Erythroblast (primary cell): ENCODE measurements at places on chromosomes 2 and 18.

GRCh38 chr2:65486802-65487201, 54.4 kb upstream of the SPRED2 start:
- DNase-seq, result no peak

- no peak for DNase-seq
These were observed 1043.3 kb upstream of the PIK3C3 start for GRCh38 chr18:40911582-40912254.

- no peak for DNase-seq
These were observed 262.5 kb downstream of the CDH20 start for GRCh38 chr18:61595615-61596251.

DNA sequence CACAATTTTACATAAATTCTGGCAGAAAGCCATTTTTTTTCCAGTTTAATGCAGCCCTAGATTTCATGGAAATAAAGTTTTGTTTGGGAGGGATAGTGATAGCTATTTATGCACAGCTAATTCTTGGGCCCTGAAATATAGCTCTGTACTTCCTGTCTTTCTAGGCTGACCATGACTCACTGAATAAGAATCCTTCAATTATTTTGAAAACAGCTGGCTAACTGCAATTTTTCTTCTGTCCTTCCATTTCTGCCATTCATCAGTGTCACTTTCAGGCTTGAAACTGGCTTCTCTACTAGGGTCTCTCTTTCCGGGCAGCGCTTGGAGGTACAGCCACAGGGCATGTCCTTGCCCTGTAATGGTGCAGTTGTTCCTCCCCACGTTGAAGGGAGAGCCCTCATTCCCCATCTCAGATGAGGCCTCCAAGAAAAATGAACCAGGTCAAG, 97.1 kb upstream of the TMEM178A start:
- no peak for DNase-seq

GRCh38 chr2:224944707-224945547, 97.3 kb downstream of the DOCK10 start:
- no peak for DNase-seq

GRCh38 chr2:238793306-238793705, 54.6 kb upstream of the TWIST2 start:
- DNase-seq, result no peak

DNA sequence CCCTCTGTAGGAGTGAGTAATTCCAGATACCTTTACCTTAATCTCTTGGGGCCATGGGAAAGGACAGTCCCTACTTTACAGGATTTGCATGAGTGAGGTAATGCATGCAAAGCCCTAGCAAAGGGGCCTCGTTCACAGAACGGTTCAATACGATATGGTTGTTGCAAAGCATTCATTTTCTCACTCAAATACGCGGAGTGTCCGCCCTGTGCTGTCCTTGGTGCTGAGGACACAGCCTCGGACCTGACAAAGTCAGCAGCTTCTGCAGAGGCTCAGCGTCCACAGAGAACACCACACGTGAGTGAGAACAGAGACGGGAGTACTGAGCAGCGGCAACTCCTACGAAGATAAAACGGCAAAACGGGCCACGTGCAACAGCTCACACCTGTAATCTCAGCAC, 125.7 kb downstream of the EIPR1 start:
- no peak for DNase-seq

DNA sequence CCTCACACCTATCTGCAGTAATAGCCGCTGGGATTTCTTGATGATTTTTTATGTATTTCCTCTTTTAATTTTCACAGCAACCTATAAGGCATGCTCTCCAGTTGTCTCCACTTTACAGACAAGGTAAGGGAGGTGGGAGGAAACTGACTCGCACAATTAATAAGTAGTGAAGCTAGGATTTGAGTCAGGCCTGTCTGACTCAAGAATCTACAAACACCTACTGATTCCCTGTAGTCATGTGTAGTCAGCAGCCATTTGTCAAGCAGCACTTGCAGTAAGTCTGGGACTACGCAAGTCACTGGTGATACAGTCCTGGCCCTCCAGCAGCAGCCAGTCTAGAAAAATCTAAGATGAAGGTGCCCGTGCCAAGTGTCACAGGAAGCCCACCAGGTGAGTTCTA, 193.6 kb upstream of the PKDCC start:
- no peak for DNase-seq

DNA sequence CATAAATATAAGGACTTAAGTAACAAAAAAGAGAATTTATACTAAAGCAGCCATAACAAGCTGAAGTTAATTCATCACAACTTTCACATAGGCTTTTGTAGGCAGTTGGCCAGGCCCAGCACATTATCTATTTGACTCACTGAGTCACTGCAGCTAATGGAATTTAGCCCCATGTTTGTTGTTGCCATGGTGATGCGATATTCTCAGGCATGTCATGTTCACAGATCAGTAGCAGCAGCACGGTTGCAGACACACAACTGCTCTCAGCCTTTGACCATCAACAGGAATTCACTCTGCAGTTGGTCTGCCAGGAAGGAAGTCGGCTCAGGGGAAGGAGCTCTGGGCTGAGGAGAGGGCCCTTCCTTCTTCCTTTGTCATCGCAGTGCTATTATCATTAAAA, 639.8 kb downstream of the TMEM182 start:
- DNase-seq, result no peak

- DNase-seq, result no peak
These were observed 39.4 kb downstream of the METAP1D start for GRCh38 chr2:172039011-172039704.

- DNase-seq, result no peak
These were observed 91.6 kb downstream of the ASB1 start for GRCh38 chr2:238518172-238518820.

DNA sequence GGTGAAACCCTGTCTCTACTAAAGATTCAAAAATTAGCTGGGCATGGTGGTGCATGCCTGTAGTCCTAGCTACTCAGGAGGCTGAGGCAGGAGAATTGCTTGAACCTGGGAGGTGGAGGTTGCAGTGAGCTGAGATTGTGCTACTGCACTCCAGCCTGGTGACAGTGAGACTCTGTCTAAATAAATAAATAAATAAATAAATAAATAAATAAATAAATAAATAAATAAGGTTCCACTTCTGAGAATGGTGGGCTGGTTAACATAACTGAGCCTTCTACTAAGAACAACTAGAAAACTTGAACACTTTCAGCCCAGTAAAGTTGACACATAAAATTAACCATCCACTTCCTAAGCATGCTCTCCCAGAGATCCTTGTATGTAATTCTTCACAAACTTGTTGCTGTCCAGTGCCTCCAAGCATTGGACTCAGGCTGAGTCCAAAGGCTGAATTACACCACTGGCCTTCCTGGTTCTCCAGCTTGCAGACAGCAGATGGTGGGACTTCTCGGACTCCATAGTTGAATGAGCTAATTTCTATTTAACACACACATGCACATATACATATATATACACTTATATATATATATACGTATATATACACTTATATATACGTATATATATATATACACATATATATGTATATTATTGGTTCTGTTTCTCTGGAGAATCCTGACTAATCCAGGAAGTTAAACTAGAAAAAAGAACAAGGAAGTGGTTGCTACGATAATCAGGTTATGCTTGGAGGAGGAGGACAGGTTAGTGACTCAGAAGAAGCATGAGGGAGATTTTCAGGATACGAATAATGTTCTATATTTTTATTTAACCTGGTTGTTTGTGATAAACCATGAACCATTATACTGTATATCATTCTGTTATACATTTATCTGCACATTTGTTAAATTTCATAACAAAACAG, 348.8 kb downstream of the METTL4 start:
- no peak for DNase-seq

GRCh38 chr2:240619506-240620148, 5.7 kb upstream of the GPR35 start:
- DNase-seq, result no peak

GRCh38 chr18:76018210-76018609, 476.8 kb downstream of the ZNF516 start:
- DNase-seq, result no peak

- DNase-seq, result no peak
These were observed 6.4 kb downstream of the MARS2 start for GRCh38 chr2:197711578-197711977.

- no peak for DNase-seq
These were observed 107.7 kb downstream of the SCG2 start for GRCh38 chr2:223494496-223494895.

- DNase-seq, result no peak
These were observed 30.2 kb downstream of the ITGB1BP1 start for GRCh38 chr2:9392898-9393765.

- no peak for DNase-seq
These were observed 8.4 kb downstream of the TPRKB start for GRCh38 chr2:73728711-73729110.

- no peak for DNase-seq
These were observed 96.0 kb downstream of the TFCP2L1 start for GRCh38 chr2:121189011-121189410.

- DNase-seq, result no peak
These were observed 222.4 kb upstream of the NCKAP5 start for GRCh38 chr2:133790711-133791110.

GRCh38 chr2:177530561-177530960, 138.0 kb downstream of the AGPS start:
- peak; percentile 19 for DNase-seq

GRCh38 chr2:162574615-162575452, 230.9 kb downstream of the GCA start:
- no peak for DNase-seq

DNA sequence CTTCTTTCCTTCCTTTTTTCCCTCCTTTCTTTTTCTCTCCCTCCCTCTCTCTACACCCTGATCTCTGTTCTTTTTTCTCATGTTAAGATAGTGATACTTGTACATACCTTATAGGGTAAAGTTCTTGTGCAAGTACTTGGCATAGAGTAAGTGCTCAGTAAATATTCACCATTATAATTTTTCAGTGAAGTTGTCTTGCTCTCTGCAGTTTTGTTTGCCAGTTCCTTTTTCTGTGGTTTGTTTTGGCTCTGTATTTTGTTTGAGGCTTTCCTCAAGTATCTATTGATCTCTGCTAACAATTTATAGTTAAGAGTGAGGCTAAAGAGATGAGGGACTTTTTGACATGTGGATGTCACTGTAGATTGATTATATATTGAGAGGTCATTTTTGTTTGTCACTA, 48.0 kb downstream of the MTX2 start:
- no peak for DNase-seq

DNA sequence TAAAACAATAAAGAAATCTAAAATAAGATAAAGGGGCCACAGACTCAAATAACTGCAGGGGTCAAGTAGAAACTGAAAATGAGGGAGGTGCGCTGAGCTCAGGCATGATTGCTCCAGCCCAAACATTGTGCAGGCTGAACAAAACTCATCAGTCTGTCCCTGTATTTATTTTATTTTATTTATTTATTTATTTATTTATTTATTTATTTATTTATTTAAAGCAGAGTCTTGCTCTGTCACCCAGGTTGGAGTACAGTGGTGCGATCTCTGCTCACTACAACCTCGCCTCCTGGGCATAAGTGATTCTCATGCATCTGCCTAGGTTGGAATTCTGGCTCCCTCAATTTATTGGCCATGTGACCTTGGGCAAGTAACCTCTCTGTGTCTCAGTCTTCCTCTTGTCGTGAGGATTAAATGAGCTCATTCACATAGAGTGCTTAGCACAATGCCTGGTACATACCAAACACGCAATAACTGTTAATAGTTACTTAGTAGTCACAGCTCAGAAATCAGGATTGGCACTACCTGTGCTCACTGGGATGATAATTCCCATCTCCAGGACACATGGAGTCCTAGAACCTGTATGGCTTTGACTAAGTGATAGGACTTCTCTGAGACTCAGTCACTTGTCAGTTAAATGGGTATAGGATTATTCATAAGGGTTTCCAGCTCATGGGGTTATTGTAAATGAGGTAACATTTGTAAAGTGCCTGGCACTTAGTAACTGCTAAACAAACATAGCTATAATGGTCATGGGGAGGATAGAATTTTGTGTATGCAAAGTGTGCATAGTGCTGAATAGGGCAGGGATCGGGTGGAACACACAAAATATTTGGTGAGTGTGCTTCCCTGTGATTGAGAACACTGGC, 6.0 kb downstream of the SPEG start:
- no peak for DNase-seq

- no peak for DNase-seq
These were observed 15.1 kb downstream of the SLC4A5 start for GRCh38 chr2:74328074-74328473.

DNA sequence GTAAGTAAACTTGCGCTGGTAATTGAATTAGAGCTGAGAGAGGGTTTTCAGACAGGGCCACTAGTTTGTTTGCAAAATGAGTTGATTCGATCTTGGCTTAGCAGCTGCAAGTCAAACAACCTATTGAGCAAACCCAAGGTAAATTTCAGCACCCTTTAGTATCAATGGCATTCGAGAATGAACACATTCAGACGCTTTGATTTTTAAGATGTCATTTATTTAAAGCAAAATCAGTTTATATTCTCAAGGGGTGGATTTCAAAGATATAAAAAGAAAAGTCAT, 44.2 kb downstream of the TGIF1 start:
- no peak for DNase-seq

- DNase-seq, result no peak
These were observed 190.0 kb downstream of the DSC3 start for GRCh38 chr18:30852541-30852940.

- no peak for DNase-seq
These were observed 96.9 kb downstream of the SETBP1 start for GRCh38 chr18:44777457-44778192.

DNA sequence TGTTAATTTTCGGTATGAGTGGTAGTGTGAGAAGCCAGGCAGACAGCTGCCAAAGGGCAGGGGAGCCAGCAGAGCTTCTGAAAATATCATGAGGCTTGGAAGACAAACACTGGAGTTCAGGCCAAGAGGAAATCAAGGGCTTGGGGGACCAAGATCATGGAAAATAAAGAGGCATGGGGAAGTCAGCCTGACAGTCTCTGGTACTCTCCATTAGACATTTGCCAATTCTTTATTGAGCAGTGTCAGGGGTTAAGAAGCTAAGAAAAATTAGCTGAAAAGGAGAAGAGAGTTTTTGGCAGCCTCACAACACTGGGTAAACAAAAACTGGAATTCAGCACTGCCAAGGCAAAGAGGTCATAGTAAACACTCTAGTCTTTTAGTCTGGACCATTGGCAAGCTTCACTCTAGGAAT, 612.7 kb downstream of the EPHA4 start:
- DNase-seq, result no peak

DNA sequence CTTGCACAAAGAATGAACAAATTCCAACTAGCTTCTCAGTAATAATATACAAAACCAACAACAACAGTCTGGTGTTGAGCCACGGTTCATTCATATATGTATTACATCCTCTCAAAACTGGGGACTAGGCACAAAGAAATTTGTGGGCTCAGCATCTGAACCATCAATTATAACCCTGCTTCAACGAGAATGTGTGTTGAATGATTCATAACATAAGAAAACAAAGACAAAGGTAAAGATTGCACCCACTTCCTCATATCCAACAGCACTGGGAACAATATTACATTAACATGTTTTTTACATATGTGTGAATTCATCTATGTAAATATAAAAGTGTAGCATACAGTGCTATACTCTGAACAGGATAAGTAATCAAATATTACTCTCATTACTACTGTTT, 144.8 kb downstream of the CDH2 start:
- DNase-seq, result no peak
